Activated naive CD4-positive, alpha-beta T cell treated with anti-CD3 and anti-CD28 coated beads for 36 hours (primary cell): ENCODE measurements at places on chromosomes 4 and X. TPM values are rescaled to one million over a fixed set of nuclear protein-coding genes. Genes with fewer than 3 reads are reported as not detected.

Gene CT45A10
- not detected for total RNA-seq

Gene TEX13C
- total RNA-seq, result not detected

Gene ASB5
- not detected for total RNA-seq

Gene CLDN34
- not detected for total RNA-seq

Gene IL2
- total RNA-seq, result 142 TPM

Gene FAM193A
- 20.1 TPM for total RNA-seq

Gene SOWAHB
- total RNA-seq, result not detected
